Cortex of kidney (tissue), 1 donor: ENCODE measurements at places on chromosomes 13 and 19.

DNA sequence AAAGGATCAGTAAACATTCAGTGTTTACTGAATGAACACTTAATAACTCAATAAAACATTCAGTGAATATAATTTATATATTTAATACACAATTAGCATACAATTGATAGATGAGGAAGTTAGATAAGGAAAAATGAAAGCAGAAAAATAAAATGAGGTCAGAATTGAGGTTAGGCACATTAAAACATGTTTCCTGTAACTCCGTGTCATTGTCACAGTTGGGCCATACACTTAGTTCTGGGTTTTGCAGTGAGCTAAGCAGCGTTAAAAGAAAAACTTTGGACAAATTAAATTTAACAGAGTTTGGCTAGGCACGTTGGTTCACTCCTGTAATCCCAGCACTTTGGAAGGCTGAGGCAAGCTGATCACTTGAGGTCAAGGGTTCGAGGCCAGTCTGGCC, 71.4 kb downstream of the MIPEP start:
- DNase-seq = no peak

DNA sequence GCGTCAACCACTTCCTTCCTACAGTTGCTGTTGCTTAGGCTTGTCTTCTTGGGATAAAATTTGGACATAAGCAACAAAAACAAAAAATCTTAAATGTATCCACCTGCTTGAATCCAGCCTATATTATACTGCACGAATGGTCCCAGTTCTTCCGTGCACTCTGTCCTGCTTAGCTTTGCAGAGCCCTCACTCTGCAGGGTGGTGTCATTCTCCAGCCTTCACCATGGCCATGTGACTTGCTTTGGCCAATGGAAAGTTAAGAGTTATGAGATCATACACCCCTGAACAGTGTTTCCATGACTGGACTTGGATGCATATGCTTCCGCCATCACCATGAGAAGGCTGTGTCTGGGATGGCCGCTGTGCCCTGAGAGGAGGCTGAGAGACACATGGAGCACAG, 27.4 kb upstream of the SACS start:
- no peak for DNase-seq

DNA sequence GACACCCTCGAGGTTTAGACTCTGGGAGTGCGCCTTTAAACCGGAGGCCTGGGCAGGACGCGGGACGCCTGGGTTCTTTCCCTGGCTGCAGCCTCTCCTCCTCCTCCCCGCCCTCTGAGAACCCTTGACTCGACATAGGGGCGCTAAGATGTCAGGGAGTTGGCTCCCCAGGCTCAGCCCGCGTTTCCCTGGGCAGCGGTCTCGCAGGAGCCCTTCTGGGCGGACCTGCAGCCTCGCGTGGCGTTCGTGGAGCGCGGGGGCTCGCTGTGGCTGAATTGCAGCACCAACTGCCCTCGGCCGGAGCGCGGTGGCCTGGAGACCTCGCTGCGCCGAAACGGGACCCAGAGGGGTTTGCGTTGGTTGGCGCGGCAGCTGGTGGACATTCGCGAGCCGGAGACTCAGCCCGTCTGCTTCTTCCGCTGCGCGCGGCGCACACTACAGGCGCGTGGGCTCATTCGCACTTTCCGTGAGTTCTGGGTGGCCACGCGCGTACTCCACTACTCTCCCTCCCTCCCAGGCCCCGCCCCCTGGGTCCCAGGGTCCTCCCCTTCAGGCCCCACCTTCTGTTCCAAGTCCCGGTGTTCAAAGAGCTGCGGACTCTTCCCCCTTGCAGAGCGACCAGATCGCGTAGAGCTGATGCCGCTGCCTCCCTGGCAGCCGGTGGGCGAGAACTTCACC, 1.3 kb downstream of the ICAM5 start:
- no peak for DNase-seq

DNA sequence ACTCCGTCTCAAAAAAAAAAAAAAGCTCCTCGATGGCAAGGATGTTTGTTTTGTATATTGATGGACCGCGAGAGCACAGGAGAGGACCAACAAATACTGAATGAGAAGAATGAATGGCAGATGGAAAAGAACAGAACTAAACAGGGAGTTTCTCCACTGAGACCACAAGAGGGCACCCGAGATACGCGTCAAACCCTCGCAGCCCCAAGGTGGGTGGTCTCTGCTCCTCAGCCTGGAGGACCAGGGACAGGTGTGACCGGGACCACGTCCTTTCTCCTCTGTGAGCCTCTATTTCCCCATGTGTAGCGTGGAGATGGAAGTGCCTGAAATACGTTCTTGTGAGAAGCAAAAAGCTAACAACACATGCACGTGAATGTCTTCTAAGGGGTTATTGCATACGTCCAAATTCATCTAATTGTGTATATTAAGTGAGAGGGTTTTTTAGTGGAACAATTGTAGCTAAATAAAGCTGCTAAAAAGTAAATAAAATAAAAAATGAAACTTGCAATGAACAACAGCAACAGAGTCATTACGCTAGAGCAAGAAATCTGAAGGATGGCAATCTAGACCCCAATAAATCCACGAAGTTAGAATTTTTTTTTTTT, 8.3 kb upstream of the CDC42EP5 start:
- no peak for DNase-seq

DNA sequence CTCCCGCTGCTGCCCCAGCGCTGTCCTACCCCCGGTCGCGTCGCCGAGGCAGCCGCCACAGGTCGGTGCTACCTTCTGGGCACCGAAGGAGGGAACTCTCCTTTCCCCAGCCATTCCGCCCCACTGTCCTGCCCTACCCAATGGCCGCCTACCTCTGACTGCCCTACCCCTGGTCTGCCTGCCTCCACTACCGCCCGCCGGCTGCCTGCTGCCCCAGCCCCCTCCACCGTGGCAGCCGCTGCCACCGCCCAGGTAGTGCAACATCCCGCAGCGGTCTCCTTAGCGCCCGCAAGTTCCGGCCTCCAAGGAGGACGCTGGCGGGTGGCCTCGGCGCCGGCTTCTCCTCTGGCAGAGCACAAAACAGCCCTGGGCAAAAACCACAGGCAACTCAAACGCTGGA, 1303.1 kb downstream of the UQCRFS1 start:
- no peak for DNase-seq

DNA sequence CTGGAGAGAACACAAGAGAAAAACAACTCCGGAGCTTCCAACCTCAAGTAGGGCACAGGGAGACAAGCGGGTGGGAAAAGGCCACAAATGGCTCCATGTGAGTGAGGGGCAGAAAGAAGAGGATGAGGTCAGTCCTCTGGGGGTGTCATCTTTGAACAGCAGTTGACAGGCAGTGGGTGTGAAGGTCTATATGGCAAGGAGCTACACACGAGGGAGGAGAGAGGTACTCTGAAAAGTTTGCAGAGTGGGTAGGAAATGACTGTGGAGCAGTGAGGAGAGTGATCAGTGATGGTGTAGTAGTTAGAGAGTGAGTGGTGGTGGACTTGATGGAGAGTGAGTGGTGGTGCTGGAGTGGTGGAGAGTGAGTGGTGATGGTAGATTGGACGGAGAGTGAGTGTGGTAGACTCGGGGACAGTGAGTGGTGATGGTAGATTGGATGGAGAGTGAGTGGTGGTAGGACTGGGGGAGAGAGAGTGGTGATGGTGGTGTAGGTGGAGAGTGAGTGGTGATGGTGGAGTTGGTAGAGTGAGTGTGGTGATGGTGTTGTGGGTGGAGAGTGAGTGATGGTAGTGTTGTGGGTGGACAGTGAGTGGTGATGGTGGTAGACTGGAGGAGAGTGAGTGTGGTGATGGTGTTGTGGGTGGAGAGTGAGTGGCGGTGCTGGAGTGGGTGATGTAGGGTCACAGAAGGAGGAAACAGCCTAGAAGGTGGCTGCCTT, 4.0 kb downstream of the TFDP1 start:
- no peak for DNase-seq

GRCh38 chr13:75180805-75181455, 301.0 kb downstream of the TBC1D4 start:
- no peak for DNase-seq

DNA sequence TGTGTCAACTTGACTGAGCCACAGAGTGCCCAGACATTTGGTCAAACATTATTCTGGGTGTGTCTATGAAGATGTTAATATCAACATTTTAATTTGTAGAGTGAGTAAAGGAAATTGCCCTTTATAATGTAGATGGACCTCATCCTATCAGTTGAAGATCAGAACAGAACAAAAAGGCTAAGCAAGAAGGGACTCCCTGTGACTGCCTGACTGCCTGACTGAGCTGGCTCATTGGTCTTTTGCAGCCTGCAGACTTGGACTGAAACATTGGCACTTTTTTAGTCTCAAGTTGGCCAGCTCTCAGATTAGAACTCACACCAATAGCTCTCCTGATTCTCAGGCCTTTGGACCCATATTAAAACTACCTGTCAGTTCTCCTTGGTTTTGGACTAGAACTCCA, 600.4 kb upstream of the SLITRK6 start:
- no peak for DNase-seq

DNA sequence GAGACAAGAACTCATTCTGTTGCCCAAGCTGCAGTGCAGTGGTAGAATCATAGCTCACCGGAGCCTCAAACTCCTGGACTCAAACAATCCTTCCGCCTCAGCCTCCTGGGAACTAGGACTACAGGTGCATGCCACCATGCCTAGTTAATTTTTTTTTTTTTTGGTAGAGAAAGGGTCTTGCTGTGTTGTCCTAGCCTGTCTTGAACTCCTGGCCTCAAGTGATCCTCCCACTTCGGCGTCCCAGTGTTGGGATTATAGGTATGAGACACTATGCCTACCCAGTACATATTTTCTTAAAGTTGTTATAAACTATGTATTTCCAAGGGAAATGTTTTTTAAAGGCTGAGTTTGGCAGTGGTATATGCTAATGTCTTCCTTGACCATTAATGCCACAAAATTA, 412.6 kb downstream of the KLF12 start:
- DNase-seq = no peak
